ENCODE measurements at places on chromosomes 3 and 15.
A peak's percentile ranks its signal among the peaks of the same experiment; 100 is the strongest.

GRCh38 chr3:15096046-15096445, 2.9 kb downstream of the RBSN start:
- DNase-seq: no peak

DNA sequence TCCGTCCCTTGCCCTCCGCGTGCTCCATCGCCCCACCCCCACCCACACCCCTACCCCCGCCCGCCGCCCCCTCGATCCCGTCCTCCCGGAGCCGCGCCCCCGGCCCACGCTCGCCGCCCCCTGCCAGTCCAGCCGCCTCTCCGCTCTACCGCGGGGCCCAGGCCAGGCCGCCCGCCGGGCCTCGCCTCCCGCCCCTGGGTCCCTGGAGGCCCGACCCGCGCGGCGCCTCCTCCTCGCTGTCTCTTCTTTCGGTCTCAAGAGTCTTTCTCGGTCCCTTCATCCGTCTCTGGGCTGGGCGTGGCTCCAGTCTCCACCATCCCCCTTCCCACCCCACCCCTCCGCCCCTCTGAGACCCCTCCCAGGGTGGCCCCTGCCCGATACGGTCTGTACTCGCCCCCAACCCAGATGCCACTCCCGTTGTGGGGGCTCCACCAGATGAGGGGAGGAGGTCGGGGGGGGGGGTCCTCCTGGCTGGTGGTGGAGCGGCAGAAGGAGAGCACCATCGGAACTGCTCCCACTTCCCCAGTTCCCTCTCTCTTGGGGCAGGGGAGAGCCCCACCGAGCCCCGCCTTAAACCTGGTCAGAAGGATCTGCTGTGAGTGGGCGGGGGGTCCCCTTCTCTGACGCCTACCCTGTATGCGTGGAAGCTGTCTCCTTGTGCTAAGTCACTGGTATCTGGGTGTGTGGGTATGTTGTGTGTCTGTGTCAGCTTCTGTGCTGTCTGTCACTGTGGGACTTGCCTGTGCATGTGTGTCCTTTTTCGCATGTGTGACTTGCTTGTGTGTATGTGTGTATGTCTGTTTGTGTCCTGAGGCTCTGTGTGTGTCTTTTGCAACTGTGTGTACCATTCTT, 1.0 kb downstream of the PRKCD start:
- no peak for DNase-seq

- DNase-seq: no peak
Measured at GRCh38 chr3:189519458-189519857, 111.7 kb upstream of the TP63 start.

DNA sequence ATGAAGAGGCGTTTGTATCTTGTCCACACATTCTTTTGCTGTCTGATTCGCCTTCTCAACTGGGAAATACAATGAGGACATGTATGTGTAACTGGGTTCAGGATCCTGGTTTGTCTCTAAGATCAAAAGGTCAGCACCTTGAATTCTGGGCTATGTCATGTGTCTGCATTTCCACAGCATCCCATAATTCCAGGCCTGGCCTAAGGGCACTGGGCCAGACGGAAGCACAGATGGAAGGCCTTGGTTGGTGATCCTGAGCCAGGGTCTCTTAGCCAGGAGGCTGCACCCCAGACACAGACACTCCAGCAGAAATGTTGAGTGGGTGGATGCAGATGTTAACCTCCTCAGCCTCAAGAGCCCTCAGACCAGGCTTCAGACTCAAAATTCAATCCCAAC, 23.7 kb upstream of the HERC1 start:
- DNase-seq: no peak

GRCh38 chr15:32987067-32987466, 207.4 kb downstream of the FMN1 start:
- DNase-seq: no peak

GRCh38 chr3:134496471-134497071, 10.7 kb downstream of the CEP63 start:
- DNase-seq: no peak

GRCh38 chr15:100901702-100902435, 17.3 kb upstream of the LRRK1 start:
- DNase-seq: no peak

DNA sequence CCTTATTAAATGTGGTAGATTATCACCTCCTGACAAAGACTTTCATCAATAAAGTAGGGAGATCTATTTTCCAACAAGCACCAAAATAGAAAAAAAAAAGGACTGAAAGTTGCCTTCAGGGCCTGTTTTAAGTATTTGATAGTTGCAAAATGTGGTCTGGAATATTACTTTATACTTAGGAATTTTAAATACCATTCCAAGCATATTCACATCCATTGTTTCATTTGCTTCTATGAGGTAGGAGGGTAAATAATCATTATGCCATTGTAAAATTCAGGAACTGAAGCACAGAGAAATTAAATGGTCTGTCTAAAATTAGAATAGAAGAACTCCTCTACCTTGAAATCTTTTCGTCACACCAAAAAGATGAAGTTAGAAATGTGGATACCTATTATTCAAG, 110.0 kb downstream of the TMCC1 start:
- no peak for DNase-seq

DNA sequence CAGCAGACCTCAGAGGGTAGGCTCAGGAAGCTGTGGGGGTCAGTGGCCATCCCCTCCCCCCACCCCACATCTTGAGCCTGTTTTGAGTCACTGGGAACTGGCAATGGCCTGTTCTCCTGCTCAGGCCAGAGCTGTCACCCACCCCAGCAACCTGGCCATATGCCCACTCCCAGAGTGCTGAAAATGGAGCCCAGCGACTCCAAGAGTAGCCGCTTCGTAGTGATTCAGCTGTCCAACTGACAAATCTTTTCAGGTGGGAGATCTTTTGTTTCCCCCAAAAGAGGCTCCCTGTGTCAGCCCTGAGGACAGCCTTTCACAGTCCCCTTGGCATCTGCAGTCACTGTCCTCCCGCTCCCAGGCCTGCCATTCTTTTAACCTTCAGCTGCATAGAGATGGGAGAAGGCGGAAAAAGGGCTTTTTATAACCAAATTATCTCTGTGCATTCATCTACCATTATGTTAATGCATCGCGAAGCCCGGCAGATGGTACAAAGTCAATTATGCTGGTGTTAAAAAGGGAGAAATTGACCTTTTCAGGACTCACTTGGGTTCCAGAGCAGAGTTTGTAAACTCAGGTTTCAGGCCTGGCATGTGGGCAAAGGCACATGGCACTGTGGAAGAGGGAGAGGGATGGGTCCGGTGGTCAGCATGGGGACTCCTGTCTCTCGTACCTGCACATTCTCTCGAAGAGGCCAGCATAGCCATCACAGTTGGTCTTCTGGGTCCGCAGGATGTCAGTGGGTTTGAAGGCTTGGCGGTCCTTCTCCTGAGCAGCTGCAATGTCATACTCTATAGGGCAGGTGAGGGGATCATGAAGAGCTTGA, 32.1 kb downstream of the KY start:
- no peak for DNase-seq

GRCh38 chr15:84702961-84703482, 12.9 kb downstream of the SEC11A start:
- no peak for DNase-seq

DNA sequence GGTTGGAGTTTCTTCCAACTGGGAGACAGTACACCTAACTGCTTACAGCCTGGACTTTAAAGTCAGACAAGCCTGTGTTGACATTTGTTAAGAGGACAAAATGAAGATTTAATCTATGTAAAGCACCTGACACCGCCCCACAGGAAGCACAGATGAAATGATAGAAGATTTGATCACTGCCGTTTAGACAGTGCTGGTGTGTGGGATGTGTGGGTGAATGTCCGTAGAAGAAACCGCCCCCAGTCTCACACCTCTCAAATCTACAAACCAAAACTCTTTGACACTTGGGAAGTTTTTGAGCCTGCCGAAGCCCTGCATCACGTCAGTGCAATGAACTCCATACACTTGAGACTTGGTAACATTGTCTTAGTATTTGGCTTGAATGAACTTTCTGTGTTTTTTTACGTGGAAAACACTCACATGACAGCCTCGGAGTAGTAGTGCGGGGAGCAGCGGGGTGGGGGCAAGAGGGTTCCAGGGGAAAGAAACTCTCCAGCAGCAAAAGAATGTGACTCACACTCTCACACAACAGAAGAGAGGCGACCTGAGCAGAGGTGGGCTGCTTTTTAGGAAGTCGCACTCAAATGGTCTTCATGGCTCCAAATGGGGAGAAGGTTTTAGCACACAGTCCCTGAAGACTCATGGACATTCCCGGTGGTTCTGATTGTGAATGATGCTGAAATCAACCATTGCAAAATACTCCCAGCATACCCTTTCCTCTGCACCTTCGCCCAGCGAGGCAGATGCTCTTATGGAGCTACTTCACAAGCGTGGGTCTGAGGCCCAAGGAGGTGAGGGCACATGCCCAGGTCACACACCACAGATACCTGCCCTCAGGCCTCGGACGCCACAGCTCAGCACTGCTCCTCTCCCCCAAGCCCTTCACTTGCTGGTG, 79.2 kb downstream of the SRGAP3 start:
- no peak for DNase-seq

GRCh38 chr3:171776411-171776810, 33.9 kb downstream of the PLD1 start:
- no peak for DNase-seq

DNA sequence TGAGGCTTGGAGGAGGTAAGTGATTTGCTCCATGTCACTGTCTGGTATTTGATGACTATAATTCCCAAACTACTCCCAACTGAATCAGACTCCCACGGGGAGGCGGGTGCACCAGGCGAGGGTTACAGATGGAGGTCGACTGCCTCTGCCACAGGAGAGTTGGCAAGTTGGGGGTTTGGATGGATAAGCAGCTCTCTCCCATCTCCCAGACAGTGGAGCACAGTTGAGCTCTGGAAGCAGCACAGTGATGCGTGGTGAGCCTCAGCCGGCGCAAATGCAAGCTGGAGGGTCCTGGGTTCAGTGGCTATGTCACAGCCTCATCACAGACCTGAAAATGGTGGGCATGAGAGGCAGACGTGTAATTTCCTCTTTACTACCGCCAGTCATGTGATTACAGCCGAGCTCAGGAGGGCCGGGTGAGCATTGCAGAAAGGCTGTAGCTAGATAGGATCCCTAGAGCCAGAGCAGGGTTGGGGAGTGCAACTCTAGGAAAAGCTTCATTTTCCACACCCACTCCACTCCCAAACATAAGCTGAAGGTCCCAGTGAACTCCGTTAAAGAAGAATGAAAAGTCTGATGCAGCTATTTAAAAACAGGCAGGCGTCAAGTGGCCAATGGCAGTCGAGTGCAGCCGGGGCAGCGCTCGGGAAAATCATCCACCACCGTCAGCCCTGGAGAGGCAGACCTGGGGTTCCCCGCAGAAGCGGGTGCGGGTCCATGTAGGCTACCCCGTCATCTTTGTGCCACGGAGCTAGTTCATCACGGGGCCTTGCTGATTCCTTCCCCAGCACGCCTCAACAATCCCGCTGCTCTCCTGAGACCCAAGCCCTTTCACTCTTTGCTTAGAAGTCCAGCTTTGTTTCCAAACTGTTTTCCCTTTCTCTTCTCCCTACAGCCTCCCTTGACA, 33.3 kb upstream of the VPS8 start:
- no peak for DNase-seq

GRCh38 chr3:31422237-31422636, 110.5 kb upstream of the STT3B start:
- DNase-seq: no peak

- no peak for DNase-seq
Measured at GRCh38 chr3:10353160-10353559, 32.2 kb upstream of the SEC13 start.

- DNase-seq: no peak
Measured at GRCh38 chr15:35546511-35547381, 781 bp upstream of the DPH6 start.

DNA sequence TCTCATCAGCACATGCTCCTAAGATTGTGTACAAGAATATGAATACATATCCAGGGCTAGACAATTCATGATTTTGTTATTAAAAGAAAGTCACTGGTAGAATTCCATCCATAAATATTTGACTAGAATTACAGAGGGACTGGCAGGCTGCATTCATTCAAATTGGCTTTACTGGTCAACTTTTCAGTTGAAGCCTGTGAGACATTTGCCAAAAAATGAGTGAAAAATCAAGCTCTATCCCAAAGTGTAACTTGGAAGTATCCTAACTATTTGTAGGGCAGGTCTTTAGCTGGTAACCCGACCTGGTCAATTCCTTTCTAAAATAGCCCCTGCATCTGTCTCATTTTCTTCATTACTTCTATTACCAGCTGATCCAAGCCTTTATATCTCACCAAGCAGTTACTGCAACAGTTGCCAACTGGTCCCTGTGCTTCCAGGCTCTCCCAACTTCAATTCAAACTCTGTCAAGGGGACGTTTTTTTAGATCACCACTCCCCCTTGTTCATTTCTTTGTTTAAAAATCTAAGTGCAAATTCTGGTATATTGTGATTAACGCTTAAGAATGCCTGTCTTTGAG, 173.1 kb upstream of the TBL1XR1 start:
- DNase-seq: no peak

DNA sequence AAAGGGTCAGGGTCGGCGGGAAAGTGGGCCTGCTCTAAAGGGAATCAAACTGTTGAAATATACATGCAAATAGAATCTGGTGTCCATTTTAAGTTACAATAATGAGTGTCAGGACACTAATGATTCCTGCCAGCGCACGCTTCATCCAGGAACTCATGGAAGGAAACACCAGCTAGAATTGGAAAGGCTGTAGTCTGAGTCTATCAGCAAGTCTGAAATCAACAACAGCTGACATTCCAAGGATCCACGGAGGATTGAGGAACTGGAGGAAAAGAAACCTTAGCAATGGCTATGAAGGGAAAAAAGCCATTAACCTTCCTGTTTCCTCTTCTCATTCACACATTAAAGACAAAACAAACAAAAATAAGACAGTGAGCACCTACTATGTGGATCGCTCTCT, 1063.1 kb downstream of the NTRK3 start:
- no peak for DNase-seq

- no peak for DNase-seq
Measured at GRCh38 chr3:171833789-171834460, 9.2 kb upstream of the TMEM212 start.

DNA sequence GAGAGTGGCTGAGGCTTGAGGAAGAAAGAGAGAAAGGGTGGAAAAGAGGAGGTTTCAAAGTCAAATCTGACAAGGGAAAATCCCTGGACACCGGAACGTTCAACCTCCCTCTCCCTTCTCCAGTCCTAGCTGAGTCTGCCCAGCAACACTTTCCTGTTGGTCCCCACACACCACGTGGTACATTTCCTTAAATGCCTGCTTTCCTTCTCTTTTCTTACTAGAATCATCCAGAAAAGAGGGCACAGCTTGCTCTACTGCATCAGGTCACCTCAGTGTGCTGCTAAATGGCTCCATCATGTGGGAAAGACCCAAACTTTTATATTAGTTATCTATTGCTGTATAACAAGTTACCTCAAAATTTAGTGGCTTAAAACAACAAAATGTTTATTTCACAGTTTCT, 181.2 kb downstream of the NECTIN3 start:
- no peak for DNase-seq

DNA sequence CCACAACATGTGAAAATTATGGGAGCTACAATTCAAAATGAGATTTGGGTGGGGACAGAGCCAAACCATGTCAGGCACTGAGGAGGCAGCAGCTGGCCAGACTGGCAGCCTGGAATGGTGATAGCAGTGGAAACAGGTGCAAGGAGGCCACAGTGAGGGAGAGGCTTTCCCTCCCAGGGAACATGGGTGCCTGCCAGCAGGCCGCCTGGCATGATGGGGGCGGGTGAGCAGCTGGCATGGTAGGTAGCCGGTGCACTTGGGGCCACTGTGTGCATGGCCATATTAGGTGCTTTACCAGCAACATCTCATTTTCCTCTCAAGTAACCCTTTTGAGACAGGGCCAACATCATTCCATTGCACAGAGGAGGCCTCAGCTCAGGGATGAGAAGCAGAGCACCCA, 18.3 kb upstream of the MRPS22 start:
- DNase-seq: no peak

GRCh38 chr3:108914774-108915641, 38.7 kb downstream of the GUCA1C start:
- DNase-seq: peak; percentile 10
